ENCODE measurements at places on chromosomes 13 and 19.

DNA sequence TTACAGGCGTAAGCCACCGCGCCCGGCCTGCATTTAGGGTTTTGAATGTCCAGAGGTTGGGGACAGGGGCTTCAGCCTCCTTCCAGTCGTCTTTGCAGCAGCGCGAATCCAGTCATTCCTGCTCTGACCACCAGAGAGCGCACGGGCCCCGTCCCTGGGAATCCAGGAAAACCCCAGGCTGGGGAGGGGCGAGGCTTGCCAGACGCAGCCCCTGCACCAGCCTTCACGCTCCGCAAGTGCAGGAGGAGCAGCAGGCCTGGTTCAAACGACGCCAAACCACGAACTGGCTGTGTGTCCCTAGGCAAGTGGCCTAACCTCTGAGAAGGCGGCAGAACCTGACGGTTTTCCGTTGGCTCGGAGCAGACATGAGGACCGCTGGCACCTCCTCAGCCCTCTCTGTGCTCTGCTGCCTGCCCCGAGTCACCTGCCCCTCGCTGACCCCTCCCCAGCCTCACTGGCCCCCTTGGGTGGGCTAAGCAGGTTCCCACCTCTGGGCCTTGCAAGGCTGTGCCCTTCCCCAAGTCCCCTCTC is 2.0 kb upstream of the RNF126 start:
- DNase-seq = no peak

GRCh38 chr13:31913459-31913858 is 118.1 kb upstream of the FRY start:
- DNase-seq = no peak

DNA sequence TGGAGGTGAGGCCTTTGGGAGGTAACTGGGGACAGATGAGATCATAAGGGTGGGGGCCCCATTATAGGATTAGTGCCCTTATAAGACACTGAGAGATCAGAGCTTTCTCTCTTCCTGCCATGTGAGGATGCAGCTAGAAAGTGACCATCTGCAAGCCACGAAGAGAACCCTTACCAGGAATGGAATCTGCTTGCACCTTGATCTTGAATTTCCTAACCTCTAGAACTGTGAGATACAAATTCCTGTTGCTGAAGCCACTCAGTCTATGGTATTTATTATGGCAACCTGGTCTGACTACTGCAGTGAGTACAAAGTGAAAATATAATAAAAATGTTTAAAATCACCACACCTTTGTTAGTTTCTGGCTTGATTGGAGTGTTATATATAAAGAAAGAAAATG is 388.0 kb downstream of the LMO7 start:
- DNase-seq = no peak

DNA sequence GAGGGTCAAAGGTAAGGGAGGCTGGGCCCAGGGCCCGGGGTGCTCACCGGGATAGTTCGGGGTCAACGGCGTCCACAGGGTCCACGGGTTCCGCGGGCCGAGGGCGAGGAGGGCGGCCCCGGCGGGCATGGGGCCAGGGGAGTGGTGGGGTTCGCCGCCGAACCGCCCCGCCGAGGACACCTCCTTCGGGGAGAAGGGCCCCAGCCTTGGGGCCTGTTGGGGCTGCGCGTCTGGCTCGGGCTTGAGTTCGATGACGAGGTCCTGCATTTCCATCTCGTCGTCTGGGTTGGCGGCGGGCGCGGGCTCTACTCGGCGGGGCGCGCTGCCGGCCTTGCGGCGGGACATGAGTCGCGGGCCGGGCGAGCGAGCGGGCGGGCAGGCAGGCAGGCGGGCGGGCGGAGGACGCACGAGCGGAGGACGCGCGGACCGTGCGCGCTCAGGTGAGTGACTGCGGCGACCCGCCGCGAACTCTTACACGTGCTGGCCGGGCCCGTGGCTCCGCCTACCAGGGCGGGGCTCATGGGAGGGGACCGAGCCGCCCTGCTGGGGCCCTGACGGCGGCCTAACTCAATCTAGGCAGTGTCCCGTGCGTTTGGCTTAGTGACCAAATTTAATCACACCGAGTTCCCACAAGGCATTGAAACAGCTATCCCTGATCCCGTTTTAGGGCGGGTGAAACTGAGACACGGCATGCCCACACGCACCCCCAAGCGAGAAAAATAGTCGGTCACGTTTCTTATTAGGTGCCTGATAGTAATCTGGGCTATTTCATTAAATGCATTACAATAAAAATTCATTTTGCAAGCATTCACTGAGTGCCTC is at the start of gene ZNF296:
Gene ZNF296 (minus strand): TSS at position 450 of the 822 bp plus-strand sequence. CDS start 105 bp downstream, at position 345.
- DNase-seq = peak; percentile 79

DNA sequence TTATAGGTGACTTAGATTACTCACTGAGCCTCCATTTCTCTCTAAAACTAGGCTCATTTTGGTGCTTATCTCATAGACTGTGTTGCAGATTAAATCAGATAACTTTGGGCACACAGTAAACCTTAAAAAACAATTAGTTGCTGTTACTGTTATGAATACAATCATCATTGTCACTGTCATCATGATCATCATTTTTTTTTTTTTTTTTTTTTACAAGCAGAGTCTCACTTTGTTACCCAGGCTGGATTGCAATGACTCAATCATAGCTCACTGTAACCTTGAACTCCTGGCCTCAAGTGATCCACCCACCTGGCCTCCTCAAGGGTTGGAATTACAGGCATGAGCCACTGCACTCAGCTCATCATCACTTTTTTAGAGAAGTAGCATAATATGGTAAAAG is 60.0 kb downstream of the VWA8 start:
- DNase-seq = peak; percentile 36

DNA sequence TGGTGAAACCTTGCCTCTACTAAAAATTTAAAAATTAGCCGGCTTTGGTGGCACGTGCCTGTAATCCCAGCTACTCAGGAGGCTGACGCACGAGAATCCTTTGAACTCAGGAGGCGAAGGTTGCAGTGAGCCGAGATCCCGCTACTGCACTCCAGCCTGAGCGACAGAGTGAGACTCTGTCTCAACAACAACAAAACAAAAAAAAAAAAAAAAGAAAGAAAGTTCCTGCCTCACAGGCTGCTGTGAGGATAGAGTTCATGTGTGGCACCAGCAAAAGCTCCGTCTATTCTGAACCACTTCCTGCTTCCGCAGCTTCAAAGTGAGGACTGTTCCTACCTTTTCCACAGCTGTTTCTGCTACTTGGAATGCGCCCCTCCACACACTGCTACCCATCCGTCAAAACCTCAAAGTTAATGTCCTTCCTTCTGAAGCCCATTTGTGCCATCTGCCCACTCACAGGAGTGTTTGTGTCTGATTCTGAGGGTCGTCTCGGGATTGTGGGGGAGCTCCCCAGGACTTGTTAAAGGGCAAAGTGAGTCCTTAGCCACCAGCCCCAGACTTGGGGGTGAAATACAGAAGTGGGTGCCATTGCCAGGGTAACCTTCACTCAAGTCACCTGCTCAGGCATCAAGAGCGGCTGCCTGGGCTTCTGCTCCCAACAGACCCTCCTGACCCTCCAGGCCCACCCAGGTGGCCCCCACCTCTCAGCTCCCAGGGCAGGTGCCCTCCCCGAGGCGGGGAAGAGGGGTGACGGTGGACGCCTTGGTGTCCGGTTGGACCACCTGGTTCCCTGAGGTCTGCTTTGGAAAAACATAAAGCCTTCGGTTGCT is 2.9 kb downstream of the MFSD12 start:
- DNase-seq = no peak

DNA sequence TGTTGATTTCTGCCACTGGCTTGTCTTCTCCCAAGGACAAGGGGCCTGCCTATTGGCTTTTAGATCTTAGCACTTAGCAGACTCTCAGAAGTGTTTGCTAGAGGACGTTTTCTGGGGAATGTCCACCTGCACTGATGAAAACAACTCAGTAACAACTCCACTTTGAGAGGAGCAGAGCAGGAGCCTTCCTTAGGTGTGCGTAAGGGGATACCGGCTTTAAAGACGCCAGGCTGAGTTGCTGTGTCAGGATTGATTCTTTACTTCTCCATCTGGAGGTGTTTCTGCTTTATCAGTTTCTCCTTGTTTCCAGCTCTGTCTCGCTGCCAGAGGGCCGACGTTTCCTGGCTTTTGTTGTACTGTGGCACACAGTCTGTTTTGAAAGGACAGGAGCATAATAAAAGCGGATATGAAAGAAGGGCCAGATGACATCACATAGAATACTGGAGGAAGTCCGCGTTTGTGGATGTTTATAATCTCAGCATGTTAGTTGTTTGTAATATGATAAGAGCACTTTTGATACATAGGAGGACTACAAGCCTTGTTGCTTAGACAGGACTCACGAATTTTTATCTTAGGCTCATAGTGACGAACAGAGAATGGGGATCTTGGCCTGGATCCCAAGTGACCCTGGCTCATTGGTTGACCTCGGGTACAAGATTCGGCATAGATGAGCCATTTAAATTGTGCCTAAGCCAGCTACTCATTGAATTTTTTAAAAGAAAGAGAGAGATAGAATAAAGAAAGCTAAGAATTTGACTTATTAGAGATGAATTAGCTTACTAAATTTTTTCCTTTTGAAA is 34.6 kb downstream of the COL4A2 start:
- DNase-seq = no peak

GRCh38 chr19:30036154-30037129 is 94.4 kb downstream of the URI1 start:
- DNase-seq = no peak

DNA sequence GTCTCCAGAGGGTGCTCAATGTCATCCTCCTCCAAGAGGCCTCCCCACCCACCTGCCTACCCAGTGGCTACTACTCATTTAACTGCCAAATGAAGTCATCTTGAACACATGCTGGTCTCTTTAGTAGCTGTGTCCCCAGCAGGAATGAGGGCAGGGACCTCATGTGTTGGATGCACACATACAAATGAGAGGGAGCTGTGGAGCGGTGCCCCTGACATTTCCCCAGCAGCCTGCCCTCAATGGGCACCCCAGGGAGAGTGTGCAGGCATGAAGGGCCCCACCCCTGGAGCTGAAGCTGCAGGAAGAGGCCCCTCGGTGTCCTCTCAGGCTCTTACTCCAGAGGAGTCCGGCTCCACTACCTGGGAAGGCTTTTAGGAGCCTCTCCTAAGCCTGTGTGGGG is 1322.7 kb downstream of the UQCRFS1 start:
- no peak for DNase-seq

DNA sequence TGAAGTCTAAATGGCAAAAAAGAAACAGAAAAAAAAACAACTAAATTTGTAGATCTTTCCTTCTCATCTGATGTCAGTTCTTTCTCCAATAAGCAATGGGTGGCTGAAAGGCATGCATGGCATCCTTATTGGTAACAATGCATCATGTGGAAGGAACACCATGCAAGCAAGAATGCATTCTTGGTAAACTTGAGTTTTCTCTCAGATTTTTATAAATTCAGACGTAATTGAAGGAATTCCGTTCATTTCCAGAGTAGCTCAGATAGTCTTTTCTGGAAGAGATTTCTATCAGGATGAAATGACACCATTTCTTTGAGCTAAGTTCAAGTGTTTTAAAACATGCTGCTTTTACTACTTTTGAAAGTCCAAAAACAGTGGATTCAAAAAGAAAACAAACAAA is 373.0 kb downstream of the COG6 start:
- no peak for DNase-seq

DNA sequence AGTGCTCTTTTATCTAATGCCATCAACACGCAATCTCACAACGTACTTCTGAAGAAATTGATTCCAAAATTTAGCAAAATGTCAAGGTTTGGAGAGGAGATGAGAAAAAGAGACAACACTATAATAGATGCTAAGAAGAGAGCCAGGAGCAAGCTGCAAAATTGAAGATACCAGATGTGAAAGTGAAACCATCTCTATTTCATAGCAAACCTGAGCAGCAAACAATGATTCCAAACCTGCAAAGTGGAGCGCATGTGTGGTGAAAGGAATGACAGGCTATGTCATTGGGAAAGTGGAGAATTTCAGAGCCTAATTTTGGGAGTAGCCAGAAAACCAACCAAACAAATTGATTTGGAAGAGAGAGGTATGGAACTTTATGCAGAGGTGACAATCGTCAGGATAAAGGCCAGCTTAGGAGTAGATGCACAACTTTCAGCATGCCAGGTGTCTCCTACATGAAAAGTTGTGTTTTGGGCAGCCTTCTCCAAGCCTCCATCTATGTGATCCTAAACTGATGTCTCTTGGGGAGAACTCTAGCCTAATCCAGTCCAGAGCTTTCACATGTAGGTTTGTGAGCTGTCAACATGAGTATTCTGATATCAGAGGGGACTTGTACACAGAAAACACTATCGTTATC is 158.4 kb upstream of the FNDC3A start:
- DNase-seq = no peak

DNA sequence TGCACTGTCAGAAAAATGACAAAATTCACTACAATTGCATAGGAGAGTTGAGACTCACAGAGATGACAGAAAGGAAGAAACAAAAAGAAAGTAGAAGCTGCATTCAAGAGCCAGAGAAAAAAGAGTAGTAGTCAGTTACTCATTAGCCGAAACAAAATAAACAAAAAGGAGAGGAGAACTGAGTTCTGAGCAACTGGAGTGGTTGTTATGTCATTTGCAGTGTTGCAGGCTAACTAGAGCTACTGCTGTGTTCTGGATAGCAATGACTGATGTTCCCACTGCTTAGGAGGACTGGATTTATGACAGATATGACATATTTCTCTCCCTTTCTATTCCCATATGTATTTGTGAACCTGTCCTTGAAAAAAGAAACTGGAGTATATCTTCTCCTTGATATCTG is 482.6 kb downstream of the RFC3 start:
- DNase-seq = no peak

DNA sequence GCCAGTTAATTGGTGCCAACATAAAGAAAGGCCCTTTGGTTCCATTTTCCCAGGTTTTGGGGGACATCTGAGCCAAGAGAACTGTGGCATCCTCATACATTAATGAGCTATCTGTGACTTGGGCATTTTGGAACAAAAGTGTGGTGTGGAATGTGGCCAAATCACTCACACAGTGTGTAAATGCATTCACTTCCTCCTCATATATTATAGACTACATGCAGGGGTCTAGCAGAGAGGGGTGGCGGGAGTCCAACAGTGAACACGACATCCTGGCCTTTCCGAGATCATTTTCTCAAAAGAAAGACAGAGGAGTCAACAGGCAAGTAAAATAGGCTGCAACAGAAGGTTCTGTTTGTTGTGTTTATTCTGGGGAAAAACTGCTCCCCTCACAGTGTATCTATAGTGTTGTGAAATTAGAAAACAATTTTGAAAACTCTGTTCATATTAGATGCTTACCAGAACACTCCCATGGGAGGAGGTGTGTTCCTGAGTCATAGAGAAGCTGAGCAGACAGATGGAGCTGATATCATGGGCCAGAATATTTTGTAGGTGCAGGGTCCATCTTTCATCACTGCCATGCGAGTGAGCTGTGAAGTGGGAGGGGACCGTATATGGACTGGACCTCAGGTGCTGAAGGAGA is 36.9 kb downstream of the PABPC3 start:
- DNase-seq = no peak

GRCh38 chr13:40433577-40433976 is 232.9 kb downstream of the FOXO1 start:
- peak; percentile 19 for DNase-seq

GRCh38 chr13:47853236-47853635 is 147.8 kb downstream of the SUCLA2 start:
- no peak for DNase-seq

DNA sequence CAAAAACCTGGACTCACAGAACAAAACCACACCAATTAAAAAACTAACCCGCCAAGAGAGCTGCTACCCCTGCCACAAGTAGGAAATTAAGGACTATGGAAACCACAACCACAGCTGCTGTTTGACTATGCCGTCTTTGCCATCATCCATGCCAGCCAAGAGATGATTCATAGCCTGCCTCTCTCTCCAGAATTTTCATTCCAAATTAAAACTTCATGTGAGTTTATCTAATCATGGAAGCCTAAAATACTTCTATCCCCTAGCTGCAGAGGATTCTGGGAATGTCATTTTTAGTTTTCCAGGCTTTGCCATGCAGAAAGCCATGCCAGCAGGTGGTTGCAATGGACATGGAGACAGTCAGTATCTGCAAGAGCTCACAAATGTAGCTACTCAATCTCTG is 27.6 kb upstream of the GTF2F2 start:
- no peak for DNase-seq

GRCh38 chr19:2409352-2409912 is 18.0 kb downstream of the TIMM13 start:
- DNase-seq = no peak
